ENCODE measurements at places on chromosomes 5 and 9.

- DNase-seq, result no peak
Measured at GRCh38 chr5:135466178-135467050, 14.3 kb upstream of the TIFAB start.

- DNase-seq, result no peak
Measured at GRCh38 chr9:81490605-81491331, 198.6 kb downstream of the TLE1 start.

GRCh38 chr9:91771027-91771426 is 179.0 kb downstream of the ROR2 start:
- no peak for DNase-seq

GRCh38 chr5:39518516-39518915 is 93.7 kb upstream of the DAB2 start:
- no peak for DNase-seq

GRCh38 chr5:140927228-140927573 is 1.1 kb downstream of the PCDHAC1 start:
- DNase-seq, result no peak

GRCh38 chr5:73352649-73353230 is 95.8 kb downstream of the FOXD1 start:
- no peak for DNase-seq

- no peak for DNase-seq
Measured at GRCh38 chr9:137974746-137975526, 97.4 kb downstream of the CACNA1B start.

DNA sequence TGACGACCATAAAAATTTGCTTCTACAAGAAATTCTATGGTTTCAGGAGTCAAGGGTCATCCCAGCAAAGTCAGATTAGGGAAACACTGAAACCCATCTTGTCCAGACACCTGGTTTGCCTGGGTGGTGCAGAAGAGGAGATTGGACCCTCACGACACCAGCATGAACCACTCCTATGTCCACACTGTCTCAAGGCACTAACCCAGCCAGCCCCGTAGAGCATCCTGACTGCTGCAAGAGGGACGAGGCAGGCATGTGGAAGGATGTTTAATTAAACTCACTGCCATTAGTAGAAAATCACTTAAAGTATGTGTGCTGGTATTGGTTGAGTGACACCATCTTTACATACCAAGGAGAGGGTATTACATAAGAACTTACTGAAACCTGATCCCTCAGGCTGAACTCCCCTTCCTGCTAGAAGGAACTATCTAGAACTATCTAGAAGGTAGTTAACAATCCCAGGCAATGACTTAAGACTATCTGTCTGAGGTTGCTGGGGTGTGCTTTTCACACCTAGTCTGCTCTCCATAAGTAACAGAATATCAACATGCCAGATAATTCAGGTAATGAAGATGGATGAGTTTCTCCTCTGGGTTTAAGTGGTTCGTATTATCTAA is 93.6 kb downstream of the SEMA6A start:
- DNase-seq, result no peak

DNA sequence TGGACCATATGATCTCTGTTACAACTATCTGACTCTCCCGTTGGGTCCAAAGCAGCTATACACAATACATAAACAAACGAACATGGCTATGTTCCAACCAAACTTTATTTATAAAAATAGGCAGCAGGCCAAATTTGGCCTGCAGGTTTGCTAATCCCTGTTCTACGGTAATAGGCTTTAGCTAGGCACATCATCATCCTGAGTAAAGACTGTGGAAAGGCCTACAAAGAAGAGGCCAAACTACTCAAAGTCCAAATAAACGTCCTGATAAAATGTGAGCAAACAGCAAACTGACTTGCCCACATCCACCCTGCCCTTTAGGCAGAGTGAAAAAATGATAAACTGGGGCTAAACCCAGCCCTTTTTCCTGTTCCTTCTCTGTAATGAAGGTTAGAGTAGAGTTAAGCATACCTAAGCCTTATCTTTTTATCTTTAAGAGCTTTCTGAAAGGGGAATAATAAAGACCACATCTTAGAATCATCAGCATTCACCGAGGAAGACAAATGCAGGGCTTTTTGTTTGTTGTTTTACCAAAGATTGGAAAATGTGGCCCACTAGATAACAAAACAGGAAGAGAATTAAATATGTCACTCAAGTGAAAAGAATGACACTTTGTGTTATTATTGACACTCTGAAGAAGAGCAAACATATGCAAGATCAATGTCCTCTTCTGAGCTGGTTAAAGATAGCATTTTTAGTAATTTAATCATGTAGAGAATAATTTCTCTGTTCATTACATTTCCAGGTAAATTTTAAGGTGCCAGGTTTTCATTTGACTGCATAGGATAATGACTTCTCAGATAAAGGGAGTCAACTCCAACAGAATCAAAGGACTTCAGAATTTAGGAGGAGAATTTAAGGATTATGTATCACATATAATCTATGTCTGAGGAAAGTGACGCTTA is 160.0 kb upstream of the GNA14 start:
- no peak for DNase-seq

DNA sequence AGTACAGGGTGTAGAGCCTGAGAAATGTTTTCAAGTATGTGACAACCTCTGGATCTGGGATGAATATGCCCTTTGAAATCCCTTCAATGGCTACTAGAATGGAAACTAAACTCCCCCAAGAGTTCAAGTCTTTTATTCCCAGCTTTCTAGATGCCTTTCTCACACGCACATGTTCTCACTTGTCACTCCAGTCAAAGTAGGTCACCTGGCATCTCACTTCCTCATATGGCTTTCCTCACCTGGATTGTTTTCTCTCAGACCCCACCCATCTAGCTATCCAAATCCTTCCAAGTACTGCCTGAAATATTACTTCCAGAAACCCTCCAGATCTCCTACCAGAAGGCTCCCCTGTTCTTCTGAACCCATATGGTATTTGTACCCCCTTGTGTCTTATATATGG is 615.4 kb upstream of the KLF4 start:
- no peak for DNase-seq

- no peak for DNase-seq
Measured at GRCh38 chr5:170265522-170265921, 32.1 kb downstream of the LCP2 start.

DNA sequence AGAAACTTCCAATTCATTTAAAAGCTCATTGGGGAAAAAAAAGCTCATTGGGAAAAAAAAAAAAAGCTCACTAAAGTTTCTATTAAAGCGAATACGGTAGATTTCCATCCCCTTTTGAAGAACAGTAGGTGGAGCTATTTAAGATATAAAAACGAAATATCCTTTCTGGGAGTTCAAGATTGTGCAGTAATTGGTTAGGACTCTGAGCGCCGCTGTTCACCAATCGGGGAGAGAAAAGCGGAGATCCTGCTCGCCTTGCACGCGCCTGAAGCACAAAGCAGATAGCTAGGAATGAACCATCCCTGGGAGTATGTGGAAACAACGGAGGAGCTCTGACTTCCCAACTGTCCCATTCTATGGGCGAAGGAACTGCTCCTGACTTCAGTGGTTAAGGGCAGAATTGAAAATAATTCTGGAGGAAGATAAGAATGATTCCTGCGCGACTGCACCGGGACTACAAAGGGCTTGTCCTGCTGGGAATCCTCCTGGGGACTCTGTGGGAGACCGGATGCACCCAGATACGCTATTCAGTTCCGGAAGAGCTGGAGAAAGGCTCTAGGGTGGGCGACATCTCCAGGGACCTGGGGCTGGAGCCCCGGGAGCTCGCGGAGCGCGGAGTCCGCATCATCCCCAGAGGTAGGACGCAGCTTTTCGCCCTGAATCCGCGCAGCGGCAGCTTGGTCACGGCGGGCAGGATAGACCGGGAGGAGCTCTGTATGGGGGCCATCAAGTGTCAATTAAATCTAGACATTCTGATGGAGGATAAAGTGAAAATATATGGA is at the start of gene PCDHGA12:
Gene PCDHGA12, plus strand, starts transcription at position 176 of the 782 bp plus-strand sequence. Its CDS starts 253 bp downstream, at position 429.
- DNase-seq, result no peak

All from activated gamma-delta T cell (primary cell).